ENCODE measurements at places on chromosomes 13 and 19.

DNA sequence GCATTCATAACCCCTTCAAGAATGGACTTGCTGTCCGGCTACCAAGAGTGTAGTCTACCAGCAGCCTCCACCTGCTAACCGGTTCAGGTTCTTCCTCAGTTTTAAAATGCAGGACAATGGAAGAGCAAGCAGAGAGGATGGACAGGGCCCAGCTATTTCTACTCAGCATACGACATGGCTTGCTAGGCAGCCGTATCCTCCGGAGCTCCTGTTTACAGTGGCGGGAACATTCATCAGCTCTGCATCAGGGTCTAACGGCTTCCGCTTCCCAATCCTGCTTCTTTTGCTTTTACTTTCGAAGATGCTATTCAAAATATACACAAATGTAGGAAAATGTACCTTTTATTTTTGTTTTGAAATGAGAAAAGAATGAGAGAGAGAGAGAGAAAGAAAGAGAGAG, 118.5 kb downstream of the TRPC4 start:
- DNase-seq: no peak

GRCh38 chr19:13104848-13105711, 2.4 kb upstream of the LYL1 start:
- DNase-seq: no peak

- DNase-seq: no peak
These were observed 14.5 kb downstream of the NLRP12 start for GRCh38 chr19:53809518-53810186.

- DNase-seq: no peak
These were observed 67.4 kb upstream of the FRY start for GRCh38 chr13:31964168-31964567.

GRCh38 chr13:108070925-108071324, 144.4 kb downstream of the LIG4 start:
- no peak for DNase-seq

DNA sequence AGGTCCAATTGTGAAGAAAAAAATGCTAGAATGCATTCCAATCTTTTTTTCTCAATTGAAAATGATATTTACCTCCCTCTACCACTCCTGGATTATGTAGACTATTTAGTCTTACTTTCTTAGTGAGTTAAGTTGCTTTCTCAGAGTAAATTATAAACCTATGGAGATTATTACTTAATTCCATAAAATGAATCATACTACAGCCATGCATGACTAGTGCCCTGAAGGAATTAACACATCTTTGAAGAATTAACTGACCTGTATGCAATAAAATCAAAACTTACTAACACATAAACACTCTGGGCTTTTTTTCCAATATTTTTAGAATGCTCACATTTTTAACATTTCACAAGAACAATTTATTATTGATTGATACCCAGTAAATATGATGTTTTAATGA, 379.4 kb upstream of the DACH1 start:
- no peak for DNase-seq

DNA sequence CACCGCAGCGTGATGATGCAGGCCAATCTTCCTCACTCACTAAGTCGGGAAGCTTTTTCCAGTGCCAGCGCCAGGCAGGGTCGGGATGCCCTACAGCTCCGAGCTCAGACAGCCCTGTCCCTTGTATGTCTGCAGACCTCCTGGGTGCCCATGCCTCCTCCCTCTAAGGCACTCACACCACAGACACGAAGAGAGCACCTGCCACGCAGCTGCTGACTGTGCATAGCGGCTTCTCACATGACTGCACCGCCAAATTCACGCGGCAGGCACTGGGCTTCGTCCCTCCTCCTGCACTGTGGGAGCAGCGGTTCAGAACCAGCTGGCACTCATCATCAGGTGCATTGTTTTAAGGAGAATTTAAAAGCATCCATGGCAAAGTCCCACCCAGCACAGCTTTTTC, 88.1 kb downstream of the SLC7A1 start:
- peak; percentile 41 for DNase-seq

- DNase-seq: no peak
These were observed 310.5 kb downstream of the ATP8A2 start for GRCh38 chr13:25682276-25682675.

DNA sequence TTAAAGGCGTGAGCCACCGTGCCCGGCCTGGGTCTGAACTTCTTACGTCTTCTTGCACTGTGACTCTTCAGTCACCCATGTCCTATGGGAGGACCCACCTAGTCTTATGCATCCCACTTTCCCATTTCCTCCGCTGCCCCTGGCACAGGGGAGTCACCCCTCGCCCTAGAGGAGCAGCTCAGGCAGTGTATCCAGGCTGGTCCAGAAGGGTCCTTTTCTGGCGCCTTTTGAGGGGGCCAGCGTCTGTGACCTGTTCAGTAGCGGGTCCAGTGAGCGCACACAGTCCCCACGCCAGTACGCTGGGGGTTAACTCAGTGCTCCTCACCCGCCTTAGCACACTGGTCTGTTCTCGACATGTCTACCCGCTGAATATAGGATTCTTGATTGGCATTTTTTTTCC, 107.1 kb downstream of the TM9SF2 start:
- DNase-seq: no peak

GRCh38 chr13:23735329-23735728, 153.9 kb downstream of the MIPEP start:
- no peak for DNase-seq
